ENCODE measurements at places on chromosomes 3 and 15. TPM values are rescaled to one million over a fixed set of nuclear protein-coding genes. Genes with fewer than 3 reads are reported as not detected.
A peak's percentile ranks its signal among the peaks of the same experiment; 100 is the strongest.

- no peak for DNase-seq
These were observed 51.0 kb upstream of the PLXND1 start for GRCh38 chr3:129657261-129658046.

GRCh38 chr15:61141497-61142125, 87.5 kb downstream of the RORA start:
- DNase-seq, result no peak

- no peak for DNase-seq
These were observed 415.1 kb upstream of the NECTIN3 start for GRCh38 chr3:110656394-110657025.

GRCh38 chr3:189534531-189534930, 96.7 kb upstream of the TP63 start:
- no peak for DNase-seq

DNA sequence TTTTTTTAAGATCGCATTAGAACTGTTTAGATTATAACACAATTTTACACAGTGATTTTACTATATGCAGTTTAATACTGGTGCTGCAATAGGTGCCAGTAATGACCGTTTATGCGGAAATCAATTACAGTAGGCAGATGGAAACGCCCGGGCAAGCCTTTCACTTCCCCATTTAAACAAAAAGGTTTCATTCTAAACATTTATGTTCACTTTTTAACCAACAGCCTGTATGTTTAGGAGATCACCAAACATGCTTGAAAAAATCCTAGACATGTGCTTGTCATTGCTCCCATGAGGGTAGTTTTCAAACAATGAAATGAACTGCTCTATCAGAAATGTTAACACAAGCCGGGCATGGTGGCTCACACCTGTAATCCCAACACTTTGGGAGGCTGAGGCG, 2.7 kb downstream of the BNIP2 start:
- peak; percentile 12 for DNase-seq

DNA sequence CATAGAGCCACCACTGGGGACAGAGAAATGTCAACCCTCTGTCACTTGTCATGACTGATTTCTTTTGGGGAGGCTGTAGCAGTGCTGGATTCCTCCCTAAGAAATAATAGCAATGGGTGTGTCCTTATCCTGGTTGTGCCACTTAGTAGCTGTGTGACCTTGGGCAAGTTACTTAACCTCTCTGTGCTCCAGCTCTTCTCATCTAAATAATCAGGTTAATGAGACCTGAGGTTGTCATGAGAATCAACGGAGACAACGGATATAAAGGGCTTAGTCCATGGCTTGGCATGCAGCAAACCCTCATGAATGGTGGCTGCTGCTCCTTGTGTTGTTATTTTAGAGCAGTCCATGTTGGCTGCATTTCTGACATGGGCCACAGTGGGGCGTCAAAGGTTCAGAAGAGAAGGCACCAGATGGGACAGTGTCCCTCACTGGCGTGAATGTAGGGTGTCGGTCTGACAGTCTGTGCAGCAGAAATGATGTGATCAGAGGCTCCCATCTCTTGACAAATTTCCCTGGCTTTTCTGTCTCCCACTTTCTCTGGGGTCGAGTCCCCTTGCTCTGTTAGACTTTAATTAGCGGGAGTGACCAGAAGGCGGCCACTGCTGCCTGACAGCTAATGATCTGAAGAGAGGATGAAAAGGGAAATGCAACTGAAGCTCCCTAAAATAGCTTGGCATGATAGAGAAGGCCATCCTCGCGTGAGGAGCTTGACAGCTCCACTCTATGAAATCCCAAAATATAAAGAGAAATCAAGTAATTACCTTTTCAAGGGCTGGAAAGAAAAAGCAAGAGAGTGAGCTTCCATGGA, 209.4 kb downstream of the CADPS start:
- DNase-seq, result peak; percentile 57

DNA sequence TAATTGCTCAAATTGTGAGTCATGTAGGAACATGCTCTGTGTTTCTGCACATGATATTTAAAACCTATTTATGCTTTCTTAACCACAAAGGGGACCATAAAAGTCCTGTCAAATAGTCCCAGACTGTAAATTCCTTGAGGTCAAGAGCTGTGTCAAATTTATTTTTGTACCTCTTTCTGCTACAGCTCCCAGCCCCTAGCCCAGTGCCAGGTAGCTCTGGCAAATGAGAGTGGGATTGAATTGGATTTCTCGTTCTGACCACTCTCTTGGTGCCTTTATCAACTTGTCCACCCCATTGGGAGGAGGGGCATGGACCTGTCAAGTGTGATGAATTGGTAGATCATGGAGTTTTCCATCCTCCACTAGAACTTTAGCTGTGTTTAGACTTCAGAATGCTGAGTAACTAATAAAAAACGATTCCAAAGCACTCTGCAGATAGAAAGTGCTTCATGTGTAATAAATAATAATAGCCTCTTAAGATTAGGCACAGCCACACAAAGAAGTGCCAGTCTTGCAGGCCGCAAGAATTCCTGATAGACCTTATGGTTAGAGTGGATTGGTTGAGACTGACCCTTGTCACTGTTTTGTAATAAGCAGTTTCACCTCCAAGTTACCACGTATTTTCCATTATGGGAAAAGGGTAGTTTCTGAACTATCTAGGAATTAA, 120.4 kb downstream of the LPP start:
- DNase-seq, result no peak

- no peak for DNase-seq
These were observed 258.7 kb downstream of the SLCO3A1 start for GRCh38 chr15:92112180-92112579.

- no peak for DNase-seq
These were observed 3.9 kb downstream of the EPM2AIP1 start for GRCh38 chr3:36989005-36989404.

GRCh38 chr15:77224352-77224751, 153.4 kb upstream of the TSPAN3 start:
- DNase-seq, result no peak

- DNase-seq, result no peak
These were observed 310.5 kb upstream of the TPM1 start for GRCh38 chr15:62732078-62732477.

GRCh38 chr3:181695661-181696491, 15.8 kb upstream of the SOX2 start:
- DNase-seq, result no peak

GRCh38 chr3:125104639-125105038, 48.8 kb upstream of the HEG1 start:
- DNase-seq, result no peak

DNA sequence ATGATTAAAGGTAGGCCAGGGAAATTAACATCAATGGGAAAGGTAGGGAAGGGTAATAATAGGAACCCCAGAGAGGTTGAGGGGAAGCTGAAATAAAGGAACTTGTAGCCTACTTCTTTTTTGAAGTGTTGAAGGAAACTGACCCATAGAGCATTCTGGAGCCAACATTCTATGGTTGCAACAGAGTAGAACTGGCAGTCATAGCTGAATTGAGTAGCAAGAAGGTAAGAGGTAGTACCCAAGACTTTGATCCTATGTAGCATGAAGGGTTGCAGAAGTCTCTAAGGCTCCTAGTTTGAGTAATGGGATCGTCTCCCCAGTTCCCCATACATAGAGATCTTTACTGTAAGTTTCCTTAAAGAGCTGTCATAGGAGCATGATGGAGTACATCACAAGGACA, 7.4 kb upstream of the ZNF774 start:
- no peak for DNase-seq

- no peak for DNase-seq
These were observed 36.8 kb downstream of the TRANK1 start for GRCh38 chr3:36907911-36908646.

DNA sequence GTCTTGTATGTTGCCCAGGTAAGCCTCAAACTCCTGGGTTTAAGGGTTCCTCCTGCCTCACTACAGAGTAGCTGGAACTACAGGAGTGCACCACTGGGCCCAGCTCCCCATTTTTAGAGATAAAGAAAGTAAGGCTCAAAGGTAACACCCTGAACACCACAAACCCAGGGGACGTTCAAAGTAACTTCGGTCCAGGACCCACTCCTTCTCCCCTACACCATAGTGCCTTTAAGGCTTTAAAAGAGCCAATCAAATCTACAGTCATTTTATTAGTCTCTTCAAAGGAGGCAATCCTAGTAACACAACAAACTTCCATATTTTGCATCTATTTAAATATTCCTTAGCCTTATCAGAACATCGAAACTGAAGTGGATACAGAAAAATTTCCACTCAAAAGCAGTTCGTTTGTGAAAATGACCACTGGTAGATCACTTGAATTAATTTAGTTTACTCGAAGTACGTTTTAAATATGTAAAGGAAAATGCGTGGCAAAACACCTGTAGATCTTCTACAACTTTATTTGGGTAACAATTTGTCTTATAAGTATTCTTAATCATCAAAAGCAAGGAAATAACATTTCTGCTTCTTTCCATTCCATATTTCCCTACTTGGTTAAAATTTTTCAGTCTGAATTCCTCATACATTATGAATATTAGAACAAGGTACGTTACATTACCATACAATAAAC, 1.8 kb downstream of the STAG1 start:
- no peak for DNase-seq

GRCh38 chr15:29699791-29700190, 122.5 kb downstream of the TJP1 start:
- DNase-seq, result no peak

GRCh38 chr3:64686446-64686908, 1.3 kb downstream of the ADAMTS9 start:
- no peak for DNase-seq

DNA sequence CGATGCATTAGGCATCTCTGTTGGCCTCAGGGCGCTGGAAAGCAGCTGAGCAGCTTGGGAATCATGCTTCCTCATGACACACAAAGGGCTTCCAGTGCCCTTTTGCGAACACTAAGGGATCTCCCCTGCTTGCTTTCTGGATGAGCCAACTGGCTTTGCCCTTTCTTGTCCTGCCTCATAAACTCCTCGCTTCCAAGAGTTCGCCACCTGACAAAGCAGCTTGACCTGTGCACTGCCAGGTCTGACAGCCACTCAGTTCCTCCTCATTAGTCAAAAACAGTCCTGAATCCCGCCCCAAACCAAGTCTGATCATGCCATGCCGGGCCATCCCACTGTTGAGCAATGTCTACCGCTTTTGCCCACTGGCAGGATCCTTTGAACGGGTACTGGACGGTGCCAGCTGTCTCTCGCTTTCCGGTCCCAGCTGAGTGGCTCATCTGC, 265.4 kb upstream of the LYSMD4 start:
- no peak for DNase-seq

DNA sequence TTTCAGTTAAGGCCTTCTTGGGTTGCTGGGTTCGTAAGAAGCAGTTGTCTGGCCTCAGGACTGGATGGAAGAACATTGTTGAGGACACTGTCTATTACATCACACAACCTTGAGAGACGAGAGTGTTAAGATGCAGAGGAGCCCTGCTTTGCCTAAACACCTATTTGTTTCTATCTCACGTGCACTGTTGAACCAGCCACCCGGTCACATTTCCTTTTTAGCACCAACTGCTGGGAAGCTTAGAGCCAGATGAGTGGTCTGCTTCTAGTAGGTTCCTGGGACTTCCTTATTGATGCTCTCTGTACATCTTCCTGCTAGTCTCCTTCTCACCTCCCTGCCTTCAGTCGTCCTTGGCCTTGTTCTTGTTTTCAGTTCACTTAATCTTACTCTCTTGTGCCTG, 22.3 kb downstream of the CAND2 start:
- no peak for DNase-seq

PLA1A gene
- total RNA-seq, result 3.9 TPM

FEZF2 gene
- total RNA-seq, result not detected

DUOX1 gene
- total RNA-seq, result 3.7 TPM

MAGEL2 gene
- total RNA-seq, result 0.60 TPM

SKOR1 gene
- total RNA-seq, result 0.66 TPM

SCAP gene
- total RNA-seq, result 78.3 TPM

FAM3D gene
- not detected for total RNA-seq

SPINT1 gene
- total RNA-seq, result 2.9 TPM

Measured in tibial nerve (tissue), 4 donors.